Daoy (cell line): ENCODE measurements at places on chromosomes 4 and X. TPM values are rescaled to one million over a fixed set of nuclear protein-coding genes. Genes with fewer than 3 reads are reported as not detected.

GRCh38 chr4:113173126-113173792 lies 123.8 kb downstream of the ANK2 start:
- DNase-seq = no peak

DNA sequence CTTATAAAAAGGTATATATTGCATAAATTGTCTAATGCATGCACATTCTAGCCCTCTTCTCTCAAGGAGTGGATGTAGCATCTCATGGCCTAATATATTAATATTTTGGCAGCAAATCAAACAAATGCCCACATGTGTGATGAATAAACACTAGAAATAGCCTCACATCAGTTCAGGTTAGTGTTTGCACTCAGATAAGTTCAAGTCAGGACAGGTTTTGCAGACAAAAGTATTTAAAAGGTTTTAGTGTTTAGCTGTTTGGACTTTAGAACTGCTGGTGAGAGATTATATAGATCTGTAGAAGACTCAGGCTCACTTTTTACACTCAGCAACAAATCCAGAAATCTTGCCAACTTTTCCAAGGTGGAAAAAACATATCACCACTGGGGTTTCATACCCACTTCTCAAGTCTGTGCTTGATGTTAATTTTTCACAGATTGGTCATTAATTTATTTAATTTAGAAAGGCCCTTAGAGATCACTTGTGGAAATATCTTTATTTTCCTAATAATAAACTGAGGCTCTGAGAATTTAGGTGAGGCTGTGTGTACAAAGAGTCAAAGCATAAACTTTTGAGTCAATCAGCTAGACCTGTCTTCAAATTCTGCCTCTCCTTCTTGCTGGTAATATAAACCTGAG lies 362.6 kb downstream of the GASK1B start:
- no peak for DNase-seq

DNA sequence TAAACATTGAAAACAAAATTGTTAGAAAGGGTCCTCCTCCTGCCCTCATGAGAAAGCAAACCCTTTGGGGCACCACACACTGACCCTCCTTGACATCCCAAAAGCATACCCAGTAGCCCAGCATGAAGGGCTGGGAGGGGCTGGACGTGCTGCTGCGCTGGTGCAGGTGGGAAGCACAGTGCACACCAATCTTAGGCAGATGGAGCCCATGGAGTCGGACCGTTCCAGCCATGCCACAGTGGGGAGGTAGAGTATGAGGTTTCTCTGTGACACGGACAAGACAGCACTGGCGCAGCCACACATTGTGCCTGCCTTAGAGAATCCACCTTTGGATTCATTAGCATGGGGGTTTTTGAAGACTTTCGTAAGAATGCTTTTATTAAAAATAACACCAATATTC lies 544.2 kb upstream of the FRG1 start:
- DNase-seq = no peak

CT45A5 gene
- 10.4 and 11.1 TPM in 2 replicates for total RNA-seq

FGFBP2 gene
- not detected in 2 replicates for total RNA-seq

CCDC110 gene
- total RNA-seq = 0.06 TPM in 1 of 2 replicates, not detected in the other
